ENCODE measurements at places on chromosomes 12 and 14. TPM values are rescaled to one million over a fixed set of nuclear protein-coding genes. Genes with fewer than 3 reads are reported as not detected.
A peak's percentile ranks its signal among the peaks of the same experiment; 100 is the strongest.

- peak; percentile 59 for DNase-seq
These were observed 900 bp upstream of the DPF3 start for GRCh38 chr14:72894623-72895378.

- peak; percentile 92 for DNase-seq
These were observed 27.5 kb downstream of the APOBEC1 start for GRCh38 chr12:7638064-7638759.

- no peak for DNase-seq
These were observed 146.4 kb downstream of the ADGRD1 start for GRCh38 chr12:131100031-131100674.

DNA sequence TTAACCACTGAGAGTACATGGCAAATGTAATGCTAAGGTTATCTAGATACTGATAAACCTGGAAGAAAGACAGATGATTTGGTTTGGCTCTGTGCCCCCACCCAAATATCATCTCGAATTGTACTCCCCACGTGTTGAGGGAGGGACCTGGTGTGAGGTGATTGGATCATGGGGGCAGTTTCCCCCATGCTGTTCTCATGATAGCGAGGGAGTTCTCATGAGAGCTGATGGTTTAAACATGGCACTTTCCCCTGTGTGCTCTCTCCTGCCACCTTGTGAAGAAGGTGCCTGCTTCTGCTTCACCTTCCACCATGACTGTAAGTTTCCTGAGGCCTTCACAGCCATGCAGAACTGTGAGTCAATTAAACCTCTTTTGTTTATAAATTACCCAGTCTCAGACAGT lies 14.2 kb downstream of the NOXRED1 start:
- DNase-seq: peak; percentile 48

GRCh38 chr14:95055318-95055717 lies 102.0 kb downstream of the DICER1 start:
- DNase-seq: no peak

HOXC12 gene
- not detected for total RNA-seq

COCH gene
- 25.8 TPM for total RNA-seq

Measured in H9 (cell line).